Activated CD4-positive, alpha-beta T cell treated with anti-CD3 and anti-CD28 coated beads, Interleukin-2, amount 50 U/mL, for 24 hours (primary cell): ENCODE measurements at places on chromosomes 6 and 20.

- DNase-seq, result no peak
Observed at GRCh38 chr6:163468738-163469137, 54.2 kb downstream of the QKI start.

GRCh38 chr6:21180155-21180554, 413.4 kb upstream of the SOX4 start:
- DNase-seq, result no peak

- no peak for DNase-seq
Observed at GRCh38 chr6:43678341-43678740, 9.2 kb downstream of the MRPS18A start.

GRCh38 chr6:41408982-41409381, 73.6 kb downstream of the NCR2 start:
- no peak for DNase-seq

- DNase-seq, result no peak
Observed at GRCh38 chr6:9388596-9388995, 953.3 kb upstream of the SLC35B3 start.

DNA sequence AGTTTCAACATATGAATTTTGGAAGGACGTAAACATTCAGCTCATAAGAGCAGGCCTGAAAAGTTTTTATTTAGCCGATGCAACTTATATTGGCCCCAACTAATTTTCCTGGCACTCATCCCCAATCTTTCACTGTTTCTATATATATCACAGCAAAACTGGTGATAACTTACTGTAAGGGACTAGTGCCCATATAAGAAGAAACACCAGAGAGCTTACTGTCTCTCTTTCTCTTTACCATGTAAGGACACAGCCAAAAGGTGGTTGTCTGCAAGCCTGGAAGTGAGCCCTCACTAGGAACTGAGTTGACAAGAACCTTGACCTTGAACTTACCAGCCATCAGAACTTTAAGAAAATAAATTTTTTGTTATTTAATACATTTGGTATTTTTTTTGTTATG, 807.4 kb upstream of the CITED2 start:
- DNase-seq, result no peak

DNA sequence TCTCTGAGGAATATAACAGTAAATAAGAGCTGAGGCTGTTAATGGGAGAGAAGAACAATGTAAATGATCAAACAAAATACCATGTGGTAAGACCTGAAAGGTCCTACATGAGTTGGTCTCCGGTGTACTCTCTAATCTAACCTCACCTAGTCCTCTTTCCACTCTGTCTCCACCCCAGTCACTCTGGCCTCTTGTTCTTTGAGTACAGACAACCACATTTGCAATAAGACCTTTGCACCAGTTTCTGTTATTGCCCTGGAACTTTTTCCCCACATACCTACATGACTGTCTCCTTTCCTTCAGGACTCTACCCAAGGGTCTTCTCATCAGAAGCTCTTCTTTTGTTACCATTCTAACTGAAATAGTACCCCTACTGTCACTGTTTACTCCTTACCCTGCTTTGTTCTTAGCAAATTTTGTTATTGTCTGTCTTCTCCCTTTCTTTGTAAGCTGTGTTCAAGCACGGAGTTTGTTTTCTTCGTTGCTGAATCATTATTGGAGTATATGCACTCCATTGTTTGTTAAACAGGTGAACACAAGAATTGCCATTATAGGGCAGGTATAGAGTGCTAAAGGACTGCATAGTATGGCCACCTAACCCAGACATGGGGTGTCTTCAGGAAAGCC, 37.3 kb downstream of the MAPK14 start:
- DNase-seq, result no peak

DNA sequence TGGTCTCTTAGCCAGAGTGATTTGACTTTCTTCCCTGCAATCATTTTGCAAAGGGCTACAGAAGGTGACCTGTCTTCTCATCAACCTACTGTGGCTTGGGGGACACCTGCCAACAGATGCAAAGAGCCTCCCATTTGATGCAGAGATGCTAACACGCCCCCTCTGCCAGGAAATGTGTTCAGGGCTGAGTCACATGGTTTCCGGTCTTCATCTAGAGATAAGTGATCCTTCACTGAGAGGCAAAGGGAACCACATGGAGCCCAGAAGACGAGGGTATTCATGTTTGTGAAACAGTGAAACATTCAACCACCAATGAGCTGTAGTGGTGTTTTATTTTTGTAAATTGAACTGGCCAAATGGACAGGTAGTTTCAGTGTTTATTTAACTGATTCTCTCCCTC, 109.0 kb upstream of the RIN2 start:
- no peak for DNase-seq

GRCh38 chr6:83365931-83366330, 64.9 kb downstream of the ME1 start:
- no peak for DNase-seq

GRCh38 chr6:9116026-9116425, 680.7 kb upstream of the SLC35B3 start:
- no peak for DNase-seq

- no peak for DNase-seq
Observed at GRCh38 chr6:56689114-56689513, 46.4 kb upstream of the DST start.

GRCh38 chr6:30845183-30845582, 39.1 kb upstream of the DDR1 start:
- no peak for DNase-seq

DNA sequence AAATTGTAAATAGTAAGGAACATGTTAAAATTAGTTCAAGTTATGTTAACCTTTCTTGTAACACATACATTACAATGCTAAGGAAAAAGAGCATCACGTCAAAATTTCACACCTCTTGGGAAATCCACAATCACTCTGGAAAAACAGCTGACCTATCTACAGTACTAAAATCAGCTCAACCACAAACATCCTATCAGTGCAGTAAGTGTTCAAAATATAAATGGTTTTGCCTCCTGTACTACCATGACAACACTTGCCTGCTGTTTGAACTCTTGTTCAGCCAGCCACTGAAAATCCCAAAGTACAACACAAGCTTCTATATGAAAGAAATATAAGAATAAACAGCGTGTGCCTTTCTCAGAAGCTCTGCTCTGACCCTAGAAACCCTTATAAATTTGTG, 83.5 kb upstream of the PLN start:
- no peak for DNase-seq
